Activated CD8-positive, alpha-beta memory T cell treated with anti-CD3 and anti-CD28 coated beads, Interleukin-2, amount 50 U/mL, for 48 hours (primary cell): ENCODE measurements at places on chromosomes 2 and 18.

GRCh38 chr2:20156836-20157192, 68.1 kb downstream of the SDC1 start:
- DNase-seq, result no peak

DNA sequence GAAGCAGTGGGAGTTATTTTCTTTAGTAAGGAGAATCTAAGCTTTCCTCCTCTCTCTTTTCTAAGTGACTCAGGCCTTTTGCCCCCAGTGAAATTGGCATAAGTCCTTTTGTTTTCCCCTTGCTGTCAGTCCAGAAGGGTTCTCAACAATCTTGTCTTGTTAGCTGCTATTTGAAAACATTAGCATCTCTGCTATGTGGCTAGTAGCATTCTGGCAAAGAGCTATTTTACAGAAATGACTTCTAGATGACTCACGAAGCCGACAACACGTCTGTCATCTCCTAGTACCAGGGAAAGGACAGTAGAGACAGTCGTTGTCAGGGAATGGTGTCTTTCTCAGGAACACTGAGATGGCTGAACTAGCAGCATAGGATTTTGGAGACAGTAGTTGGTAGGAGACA, 14.7 kb downstream of the SMARCAL1 start:
- no peak for DNase-seq

DNA sequence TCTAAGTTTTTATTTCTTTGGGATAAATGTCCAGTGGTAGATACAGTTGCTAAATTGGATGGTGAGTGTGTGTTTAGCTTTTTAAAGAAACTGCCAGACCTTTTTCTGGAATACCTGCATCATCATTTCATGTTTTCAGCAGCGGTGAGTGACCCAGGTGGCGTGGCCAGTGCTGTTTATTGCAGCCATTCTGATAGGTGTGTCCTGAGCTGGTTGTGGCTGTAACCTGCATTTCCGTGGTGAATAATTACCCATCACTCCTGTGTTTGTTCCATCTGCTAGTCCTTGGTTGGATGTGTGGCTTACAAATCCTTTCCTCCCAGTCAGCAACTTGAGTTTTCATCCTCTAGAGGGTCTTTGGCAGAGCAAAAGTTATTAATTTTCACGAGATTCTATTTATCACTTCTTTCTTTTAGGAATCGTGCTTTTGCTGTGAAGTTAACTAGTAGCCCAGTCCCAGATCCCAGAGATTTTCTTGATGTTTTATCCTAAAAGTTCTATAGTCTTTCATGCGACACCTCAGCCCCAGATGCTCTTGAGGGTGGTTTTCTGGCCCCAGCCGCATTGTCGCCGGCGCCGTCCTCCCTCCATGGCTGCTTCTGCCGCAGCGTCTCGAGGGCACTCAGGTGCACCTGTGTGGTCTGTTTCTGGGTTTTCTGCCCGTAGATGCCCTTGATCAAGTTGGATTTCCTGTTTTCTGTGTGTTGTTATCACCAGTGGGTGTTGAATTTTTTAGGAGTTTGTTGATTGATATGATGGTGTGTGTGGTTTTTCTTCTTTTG, 44.9 kb downstream of the CTDP1 start:
- DNase-seq, result no peak

DNA sequence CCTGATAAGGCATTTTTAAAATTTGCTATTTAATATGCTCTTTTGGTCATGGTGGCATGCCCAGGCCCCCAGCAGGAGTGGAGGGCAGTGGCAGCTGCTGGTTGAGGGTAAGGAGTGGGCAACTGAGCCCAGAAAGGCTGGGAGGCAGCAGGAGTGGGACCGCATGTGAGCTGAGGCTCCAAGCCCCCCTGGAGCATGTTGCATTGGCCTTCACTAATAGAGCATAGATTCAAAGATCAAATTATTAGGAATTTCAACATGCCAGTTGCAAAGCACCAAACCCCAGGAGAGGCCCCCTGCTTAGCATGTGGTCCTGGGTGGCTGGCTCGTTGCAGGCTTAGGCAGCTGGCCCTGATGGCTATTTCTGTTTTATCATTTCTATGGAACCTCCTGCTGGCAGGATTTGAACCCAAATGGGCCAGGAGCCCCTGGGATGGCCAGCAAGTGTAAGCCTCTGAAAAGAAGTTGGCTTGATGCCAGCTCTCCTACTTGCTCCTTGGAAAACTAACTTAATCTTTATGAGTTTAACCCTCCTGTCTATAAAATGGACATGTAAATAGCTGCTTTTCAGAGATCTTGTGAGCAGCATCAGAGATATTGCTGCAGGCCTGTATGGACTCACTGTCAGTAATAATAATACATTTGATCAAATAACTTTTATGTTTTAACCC, 42.1 kb upstream of the TMEM131 start:
- no peak for DNase-seq

GRCh38 chr2:69559442-69560146, 83.9 kb downstream of the AAK1 start:
- no peak for DNase-seq

GRCh38 chr2:240960309-240960970, 38.0 kb upstream of the SNED1 start:
- peak; percentile 26 for DNase-seq

- DNase-seq, result no peak
Measured at GRCh38 chr2:11499081-11499743, 33.3 kb upstream of the E2F6 start.

DNA sequence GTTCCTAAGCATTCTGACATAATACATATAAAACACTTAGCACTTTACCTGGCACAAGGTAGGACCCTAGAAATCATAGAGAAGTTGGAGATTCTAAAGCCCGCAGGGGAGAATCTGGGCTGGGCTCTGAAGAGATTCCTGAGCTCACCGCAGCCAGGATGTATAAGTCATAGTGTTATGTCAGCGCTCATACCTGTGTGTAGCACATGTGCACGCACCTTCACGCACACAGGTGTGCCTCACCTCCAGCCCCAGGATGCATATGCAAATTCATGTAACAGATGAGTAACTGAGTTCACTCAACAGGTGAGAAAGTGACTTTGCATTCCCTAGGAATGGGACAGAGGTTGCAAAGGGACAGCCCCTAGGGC, 7.9 kb upstream of the SDC1 start:
- no peak for DNase-seq
